ENCODE measurements at places on chromosomes 2 and 18.

DNA sequence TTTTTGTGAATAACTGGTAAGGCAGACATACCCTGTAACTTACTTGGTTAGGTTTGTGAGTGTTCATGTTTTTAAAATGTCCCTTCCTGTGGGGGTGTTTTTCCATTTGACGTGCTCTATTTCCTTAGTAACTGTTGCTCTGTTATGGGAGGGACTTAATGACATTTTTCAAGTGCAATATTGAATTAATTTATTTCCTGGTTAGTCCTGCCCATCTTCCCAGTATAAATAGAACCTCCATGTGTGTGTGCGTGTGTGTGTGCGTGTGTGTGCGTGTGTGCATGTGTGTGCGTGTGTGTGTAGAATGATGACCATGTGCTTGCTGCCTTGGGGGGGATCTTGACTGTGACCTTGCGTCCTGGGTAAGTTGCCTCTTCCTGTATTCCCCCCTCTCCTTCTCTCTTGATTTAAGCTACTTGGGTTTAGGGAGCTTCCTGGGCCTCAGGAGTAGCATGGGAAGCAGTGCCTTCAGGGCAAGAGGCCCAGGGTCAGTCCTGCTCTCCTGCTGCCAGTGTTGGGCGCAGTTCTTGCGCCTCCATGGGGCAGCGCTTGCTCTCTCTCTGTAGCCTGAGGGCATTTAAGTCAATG, 163.9 kb downstream of the LDLRAD4 start:
- no peak for DNase-seq

DNA sequence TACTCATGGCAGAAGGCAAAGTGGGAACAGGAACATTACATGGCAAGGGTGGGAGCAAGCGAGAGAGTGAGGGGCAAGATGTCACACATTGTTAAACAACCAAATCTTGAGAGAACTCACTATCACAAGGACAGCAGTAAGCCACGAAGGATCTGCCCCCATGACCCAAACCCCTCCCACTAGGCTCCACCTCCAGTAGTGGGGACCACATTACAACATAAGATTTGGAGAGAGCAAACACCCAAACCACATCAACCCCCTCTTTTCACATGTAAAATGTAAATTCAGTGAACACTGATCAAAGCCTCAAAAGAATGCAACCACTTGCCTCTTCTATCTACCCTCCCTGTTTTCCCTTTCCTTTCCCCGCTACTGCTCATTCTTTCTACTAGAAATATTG, 43.6 kb upstream of the TNP1 start:
- no peak for DNase-seq

GRCh38 chr2:127632592-127633489, 13.1 kb upstream of the GPR17 start:
- no peak for DNase-seq

DNA sequence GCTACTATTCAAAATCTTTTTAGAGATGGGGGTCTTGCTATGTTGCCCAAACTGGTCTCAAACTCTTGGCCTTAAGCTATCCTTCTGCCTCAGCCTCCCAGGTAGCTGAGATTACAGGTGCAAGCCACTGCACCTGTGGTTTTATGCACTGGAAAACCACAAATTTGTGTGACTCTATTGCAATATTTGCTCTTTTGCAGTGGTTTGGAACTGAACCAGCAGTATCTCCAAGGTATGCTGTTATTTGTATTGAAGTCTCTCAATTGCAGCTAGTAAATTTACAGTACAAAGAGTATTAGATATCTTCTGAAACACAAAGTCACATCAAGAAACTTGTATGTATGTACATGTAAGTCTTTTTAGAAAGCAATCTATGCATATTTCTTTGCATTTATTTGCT, 46.2 kb downstream of the PPP4R1 start:
- DNase-seq, result no peak

DNA sequence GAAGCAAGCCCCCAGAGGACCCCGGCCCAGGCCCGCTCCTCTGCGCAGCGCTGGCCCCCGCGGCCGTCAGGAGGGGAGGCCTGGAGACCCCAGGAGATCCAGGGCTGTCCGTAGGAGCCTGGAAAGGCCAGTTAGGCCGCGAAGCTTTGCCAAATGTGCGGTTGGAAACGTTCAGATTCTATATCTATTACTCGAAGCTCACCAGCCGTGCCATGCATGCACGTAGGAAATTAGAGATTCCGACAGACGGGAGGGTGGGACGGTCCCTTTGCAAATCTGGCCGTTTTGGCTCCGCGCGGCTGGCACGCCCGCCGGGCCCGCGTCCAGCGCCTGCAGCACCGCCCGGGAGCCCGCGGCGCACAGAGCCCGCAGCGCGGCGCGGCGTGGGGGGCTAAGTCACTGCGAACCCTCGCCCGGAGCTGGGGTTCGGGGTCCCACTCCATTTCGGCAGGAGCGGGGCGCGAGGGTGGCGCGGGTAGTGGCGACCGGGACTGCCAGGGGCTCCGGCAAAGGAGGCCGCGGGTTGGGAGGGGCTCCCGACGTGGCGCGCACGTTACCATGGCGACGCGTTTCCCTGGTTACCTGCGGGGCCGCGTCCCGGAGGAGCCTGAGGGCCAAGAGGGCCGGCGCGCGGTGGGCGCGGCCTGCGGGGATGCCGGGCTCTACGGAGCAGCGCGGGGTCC, 488.6 kb upstream of the SMIM21 start:
- no peak for DNase-seq

GRCh38 chr18:25055076-25055475, 296.9 kb downstream of the ZNF521 start:
- no peak for DNase-seq

DNA sequence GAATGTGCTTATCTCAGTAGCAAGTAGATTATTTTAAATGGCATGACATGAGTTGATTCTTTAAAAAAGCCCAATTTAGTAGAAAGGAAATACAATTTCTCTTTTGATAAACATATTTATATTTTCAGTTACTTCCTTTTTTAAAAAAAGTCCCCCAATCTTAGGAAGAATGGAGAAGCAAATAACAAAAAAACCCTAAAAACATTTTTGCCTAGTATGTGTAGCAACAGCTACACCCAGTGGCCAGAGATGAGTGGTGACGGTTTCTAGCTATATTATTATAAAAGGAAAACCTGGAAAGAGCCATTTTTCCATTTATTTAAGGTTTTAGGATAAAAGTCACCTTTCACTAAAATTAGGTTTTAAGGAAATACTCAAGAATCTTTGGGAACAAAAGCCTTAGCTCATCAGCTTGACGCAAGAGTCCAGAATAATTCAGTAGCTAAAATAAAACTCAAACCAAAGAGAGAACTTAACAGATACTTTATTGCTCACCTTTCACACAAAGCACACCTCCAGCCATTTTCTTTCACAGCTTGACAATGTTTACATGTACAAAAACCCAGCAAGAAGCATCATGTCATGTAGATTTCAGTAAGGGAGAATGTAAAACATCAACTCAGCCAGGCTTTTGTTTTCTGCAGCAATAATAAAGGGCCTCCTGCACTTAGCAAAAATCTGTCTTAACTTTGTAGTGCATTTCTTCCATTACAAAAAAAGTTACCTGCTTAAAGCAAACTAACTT, 15.7 kb downstream of the FAM98A start:
- no peak for DNase-seq

DNA sequence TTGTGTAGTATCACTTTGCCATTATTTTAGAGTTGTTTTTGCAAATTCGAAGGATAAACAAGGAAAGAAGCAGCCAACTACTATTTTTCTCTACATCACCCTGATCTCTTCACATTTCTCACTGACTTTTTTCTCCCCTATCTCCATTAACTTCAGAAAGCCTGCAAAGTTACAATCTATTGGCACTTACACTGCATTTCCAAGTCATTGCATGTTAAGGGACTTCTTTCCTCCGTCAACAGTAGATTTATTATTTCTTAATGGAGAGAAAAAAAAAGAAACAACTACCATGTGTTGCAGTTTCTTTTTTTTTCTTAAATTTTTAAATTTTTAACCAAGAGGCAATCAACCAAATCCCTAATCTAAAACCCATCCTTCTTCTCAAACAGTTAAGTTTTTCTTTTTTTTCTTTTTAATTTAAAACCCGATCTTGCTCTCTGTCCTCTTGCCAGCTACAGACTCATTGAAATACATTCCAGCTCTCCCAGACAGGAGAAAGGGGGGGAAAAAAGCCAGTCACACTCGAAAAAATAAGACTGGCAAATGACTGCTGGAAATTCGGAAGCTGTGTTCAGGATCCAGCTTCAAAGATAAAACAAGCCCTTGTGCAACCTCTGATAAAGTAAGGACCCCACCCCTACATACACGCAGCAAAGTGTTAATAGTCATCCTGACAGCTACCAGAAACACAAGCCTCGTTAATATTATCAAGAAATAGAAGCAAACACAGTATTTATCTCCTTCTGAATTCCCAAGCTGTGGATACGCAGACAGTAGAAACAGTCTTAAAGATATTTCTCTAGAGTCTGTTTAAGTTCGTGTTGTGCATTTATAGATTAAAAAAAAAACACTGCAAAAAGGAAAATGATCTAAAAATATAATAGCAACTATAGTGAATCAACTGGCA, 1.3 kb downstream of the LRRTM4 start:
- DNase-seq, result no peak

- DNase-seq, result no peak
These were observed 117.7 kb downstream of the SATB2 start for GRCh38 chr2:199339891-199340605.

DNA sequence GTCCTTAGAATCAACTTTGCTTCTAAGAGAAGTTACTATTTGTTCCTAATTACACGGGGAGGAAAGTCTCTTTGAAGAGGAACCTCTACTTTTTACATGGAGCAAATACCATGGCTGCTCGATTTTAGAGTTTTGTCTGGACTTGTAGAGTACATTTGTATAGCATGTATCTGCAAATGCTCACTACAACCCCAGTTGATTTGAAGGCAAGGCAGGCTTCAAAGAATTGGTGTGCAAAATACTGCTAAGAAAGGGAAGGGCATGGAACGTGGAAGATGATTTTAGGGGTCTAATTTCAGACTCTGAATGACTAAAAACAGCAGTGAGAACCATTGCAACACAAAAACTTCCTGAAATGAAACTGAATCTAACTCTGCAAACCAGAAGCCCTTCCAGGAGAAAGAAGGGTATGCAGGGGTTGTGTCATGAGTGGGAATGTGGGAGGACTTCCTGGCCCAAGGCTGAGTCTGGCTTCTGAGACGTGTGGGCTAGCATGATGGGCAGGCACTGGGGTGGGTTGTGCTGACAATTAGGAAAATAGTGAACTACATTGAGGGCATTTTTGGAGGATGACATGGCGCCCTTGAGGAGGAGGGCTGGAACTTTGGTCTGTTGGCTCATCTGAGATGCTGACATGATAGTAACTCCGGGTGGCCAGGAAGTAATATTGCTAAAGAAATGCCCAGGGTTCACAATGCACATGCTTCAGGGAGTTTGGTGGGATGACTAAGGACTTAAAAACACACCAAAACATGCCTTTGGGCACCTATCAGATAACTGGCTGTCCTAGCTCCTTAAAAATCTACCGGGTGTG, 18.9 kb upstream of the IL1R2 start:
- DNase-seq, result no peak

DNA sequence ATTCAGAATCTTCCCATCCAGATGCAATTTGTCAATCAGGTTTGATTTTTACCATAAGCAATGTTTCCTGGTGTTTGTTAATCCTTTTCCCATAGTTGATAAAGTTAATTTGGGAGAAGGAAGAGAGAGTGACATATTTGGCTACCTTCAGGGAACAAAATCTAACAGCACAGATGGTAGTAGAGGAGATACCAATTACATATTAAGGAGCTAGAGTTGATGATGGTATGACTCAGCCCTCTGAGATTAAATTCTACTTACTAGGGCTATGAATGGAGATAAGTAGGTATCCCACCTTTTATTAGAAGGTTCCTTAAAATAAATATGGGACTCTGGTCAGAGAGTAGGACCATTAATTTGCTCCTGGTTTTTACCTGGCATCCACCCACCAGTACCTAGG, 139.7 kb downstream of the EHBP1 start:
- DNase-seq, result no peak

DNA sequence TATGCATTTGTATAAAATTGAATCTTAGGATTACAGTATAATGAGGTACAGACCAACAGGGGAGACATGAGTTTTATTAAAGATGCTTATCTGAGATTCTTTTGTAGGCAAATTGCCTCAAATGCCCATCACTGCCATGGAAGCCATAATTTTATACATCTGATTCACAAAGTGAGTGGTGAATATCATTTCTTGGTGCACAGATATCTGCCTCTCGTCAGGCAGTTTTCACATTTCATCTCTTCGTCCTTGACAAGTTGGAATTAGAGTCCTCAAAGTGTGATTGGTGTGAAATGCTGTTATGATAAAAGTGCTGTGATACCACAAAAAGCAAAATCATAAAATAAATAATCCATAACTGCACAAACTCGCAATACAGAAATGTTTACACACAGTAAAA, 1602.8 kb upstream of the DDX18 start:
- DNase-seq, result no peak

DNA sequence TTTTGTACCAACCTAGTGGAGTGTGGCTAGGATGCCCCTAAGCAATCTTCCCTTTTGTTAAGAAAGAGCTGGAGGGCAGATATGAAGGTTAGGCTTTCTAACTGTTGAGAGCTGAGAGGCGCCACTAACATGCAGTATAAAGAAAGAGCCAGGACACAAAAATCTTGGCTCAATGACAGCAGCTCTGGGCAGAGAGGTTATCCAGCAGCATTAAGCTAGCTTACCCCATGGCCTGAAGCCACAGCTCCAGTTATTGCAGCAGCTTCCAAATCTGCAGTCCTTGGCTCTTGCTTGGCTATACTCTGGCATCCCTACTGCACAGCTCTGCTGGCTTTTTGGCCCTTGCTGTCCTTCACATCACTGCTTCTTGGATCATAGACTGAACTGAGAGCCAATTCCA, 213.4 kb downstream of the GPD2 start:
- no peak for DNase-seq

DNA sequence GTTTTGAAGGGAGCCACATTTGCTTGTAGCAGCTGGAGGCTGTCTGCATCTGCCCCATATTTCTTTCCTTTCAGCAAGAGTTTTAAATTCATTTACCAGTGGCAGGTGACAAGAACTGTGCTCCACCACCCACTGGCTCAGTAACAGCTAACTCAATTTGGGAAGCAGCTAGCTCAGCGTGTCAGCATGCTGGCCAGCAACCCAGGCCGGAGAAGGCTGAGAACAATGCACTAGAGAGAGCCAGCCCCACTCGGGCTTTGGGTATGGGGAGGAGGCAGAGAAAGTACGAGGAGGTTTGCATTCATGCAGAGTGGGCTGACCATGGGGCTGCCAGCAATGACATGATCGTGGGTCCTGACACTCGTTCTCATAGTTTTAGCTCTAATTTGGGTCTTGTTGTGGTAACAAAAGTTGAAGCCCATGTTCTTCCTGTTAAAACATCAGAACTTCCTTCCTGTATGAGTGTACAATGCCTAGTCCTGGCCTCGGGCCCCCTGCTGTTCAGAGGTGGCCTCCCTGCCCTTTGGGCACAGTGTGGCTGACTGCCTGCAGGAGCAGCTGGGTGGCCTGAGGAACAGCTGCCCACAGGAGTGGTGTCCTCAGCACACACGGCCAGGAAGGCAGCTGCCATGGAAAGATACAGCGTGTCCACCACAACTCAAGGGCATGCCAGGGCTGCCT, 23.0 kb downstream of the CDC42EP3 start:
- no peak for DNase-seq

DNA sequence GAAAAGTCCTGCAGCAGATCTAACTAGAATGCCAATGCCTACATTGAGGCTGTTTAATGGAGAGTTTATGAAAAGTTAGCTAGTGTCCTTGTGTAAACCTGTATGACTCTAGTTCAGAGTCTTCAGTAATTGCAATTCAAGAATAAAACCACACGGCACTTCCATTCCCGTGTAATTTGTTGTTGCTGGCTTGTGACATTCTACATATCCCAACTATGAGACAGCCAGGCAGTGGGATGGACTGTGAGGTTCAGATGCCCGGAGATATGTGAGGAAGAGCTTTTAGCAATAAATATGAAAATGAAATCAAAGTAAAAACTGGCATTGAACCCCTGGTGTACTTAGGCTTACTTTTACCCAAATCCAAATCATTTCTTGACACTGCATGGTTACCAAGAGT, 263.4 kb downstream of the NEDD4L start:
- DNase-seq, result no peak

Data from activated CD4-positive, CD25-positive, alpha-beta regulatory T cell treated with anti-CD3 and anti-CD28 coated beads, Interleukin-2, amount 50 U/mL, for 16 hours (primary cell).